NCI-H146 (cell line): ENCODE measurements at places on chromosomes 1 and 21.

DNA sequence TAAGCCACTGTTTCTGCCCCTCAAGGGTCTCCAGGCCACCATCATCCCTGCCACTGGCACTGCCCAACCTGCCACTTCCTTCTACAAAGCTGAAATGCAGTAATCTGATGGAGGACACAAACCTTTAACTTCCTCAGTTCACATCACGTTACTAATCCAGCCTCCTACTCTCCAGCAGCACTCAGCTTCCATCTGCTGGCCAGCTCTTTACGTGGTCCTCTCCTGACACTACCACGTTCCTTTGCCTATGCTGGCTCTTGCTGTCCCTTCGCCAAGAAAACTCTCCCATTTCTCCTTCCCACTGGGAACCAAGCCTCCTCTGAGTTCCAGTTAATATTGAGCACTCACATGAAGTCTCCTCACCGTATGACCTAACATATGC is 124.0 kb downstream of the EDEM3 start:
- no peak for DNase-seq

GRCh38 chr1:243253211-243253925 is 1.7 kb downstream of the CEP170 start:
- DNase-seq: peak; percentile 28

GRCh38 chr1:245965398-245965797 is 541.7 kb downstream of the SMYD3 start:
- DNase-seq: no peak

DNA sequence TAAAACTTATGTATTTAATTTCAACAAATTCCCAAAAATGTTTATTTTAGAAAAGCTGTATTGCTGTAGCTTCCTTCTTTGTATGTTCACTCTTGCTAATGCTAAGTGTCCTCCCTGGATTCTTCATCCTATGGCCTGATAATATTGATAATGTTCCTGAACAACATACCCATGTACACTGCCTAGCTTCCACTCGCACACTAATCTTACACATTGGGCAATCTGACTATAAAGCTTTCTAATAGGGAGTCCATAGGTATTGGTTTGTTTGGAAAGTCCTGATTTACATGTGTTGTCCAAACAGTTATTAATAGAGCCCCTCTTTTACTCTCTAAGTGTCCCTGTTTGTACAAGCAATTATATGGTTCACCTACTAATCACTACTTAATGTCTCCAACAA is 783 bp downstream of the F13B start:
- no peak for DNase-seq

DNA sequence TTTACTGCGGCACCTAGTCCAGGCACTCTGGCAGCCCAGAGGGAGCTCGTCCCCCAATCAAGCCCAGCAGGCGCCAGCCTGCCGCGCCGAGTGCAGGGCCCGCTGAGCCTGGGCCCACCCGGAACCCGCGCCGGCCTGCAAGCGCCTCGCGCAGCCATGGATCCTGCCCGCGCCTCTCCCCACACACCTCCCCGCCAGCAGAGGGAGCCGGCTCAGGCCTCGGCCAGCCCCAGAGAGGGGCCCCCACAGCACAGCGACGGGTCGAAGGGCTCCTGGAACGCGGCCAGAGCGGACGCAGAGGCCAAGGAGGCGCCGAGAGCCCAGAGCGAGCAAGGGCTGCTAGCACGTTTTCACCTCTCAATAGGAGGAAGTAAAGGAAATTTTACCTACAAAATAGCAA is 767.0 kb downstream of the MRPL39 start:
- DNase-seq: no peak

- no peak for DNase-seq
Measured at GRCh38 chr21:36783612-36784374, 84.9 kb downstream of the SIM2 start.

- DNase-seq: no peak
Measured at GRCh38 chr1:79042117-79042516, 35.6 kb upstream of the ADGRL4 start.

GRCh38 chr1:198612471-198613260 is 26.2 kb upstream of the PTPRC start:
- no peak for DNase-seq

- DNase-seq: no peak
Measured at GRCh38 chr1:21278860-21279845, 11.1 kb downstream of the ECE1 start.

DNA sequence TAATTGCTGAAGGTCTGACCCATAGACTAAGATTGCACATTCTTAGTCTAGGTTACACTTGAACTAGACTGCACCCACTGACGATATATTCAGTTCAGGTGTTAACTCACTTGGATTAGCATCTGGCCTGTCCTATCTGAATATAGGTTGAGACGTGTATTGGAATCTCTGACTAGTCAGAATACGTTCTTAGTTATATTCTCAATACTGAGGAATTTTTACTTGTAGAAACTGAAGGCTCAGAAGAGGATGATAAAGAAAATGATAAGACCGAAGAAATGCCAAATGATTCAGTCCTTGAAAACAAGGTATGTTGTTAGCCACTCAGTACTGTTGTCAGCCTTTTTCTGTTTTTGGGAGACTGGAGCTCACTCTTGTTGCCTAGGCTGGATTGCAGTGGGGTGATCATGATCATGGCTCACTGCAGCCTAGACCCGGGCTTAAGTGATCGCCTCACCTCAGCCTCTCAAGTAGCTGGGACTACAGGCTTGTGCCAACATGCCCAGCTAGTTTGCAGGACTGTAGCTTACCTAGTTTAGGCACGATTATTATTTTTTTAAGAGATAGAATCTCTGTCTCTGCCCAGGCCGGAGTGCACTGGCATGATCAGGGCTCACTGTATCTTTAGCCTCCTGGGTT is 10.8 kb downstream of the CCDC17 start:
- DNase-seq: no peak

DNA sequence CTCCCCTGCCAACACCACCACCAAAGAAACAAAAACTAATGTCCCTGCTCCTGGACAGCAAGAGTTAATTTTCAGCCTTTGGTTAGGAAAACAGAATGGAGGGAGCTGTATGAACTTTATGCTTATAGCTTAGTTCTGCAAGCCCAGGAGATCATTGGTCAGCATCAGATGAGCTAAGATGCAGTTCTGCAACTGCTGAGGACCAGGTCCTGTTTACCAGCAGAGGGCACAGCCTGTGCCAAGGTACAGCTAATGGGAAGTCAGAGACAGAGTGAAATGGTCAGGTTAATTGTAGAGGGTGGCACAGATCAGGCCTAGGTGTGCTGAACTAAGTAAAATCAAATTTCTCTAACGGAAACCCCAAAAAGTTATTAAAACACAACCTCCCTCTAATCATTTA is 161.3 kb downstream of the ROR1 start:
- no peak for DNase-seq

- DNase-seq: no peak
Measured at GRCh38 chr1:110245876-110246620, 35.9 kb downstream of the KCNC4 start.

DNA sequence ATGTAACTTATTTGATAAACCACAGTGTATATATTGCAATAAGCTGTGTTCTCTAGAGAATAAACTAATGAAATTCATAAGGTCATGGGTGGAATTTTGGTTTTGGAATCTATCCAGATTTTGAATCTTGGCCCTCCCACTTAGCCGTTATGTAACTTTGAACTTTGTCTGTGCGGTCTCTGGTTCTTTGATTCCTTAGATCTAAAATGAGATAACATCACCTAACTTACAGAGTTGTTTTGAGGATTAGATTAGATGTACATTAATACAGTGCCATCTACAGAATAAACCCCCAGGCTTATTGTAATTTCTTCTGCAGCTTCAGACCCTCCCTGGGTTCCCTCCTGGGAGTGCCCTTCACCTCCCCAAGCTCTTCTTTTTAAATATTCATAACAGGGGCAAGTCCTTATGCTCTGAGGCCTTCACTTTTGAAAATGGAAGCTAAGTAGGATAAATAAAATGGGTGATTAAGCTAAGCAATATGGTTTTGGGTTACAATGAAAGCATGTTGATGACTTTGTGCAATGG is 124.3 kb downstream of the ATG4C start:
- no peak for DNase-seq

GRCh38 chr1:41626616-41627375 is 142.3 kb upstream of the EDN2 start:
- DNase-seq: no peak

- DNase-seq: no peak
Measured at GRCh38 chr1:78165816-78166215, 120.0 kb downstream of the GIPC2 start.

- DNase-seq: no peak
Measured at GRCh38 chr1:55893155-55893554, 678.0 kb upstream of the USP24 start.

- DNase-seq: no peak
Measured at GRCh38 chr1:96715482-96715881, 6.1 kb upstream of the PTBP2 start.

- no peak for DNase-seq
Measured at GRCh38 chr1:153827168-153827964, 52.2 kb downstream of the SLC27A3 start.

DNA sequence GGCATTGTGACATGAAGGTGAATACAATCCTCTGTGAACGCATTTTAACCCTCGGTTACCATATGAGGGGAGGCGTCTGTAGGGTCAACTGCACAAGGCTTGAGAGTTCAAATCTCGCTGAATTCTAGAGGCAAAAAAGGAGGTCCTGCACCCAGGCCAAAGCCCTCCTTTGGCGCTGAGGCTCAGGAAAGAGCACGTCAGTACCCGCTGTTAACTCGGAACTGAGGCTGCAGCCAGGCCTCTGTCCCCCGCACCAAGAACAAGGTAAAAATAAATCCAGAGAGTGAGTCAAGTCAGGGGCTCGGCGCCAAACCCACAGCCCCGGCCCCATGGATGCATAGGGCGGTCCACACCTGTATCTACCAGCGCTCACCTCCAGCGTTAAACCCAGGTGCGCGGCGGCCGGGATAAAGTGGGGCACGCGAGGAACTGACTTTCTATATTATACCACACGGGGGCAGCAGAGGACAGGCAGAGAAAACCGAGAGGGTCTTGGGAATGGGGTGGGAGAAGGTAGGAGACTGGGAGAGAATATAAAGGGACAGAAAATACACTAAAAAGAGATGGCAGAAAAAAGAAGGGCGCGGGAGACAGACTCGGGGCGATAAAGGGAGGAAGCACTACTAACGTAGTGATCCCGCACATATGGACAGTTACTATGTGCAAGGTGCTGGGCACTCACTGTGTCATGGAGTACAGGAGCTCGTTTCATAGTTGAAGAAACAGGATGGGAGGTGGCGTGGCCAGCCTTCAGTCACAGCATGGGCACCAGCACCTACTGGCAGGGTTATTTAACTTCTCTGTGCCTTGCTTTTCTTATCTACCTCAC is 54.9 kb downstream of the DMRTA2 start:
- peak; percentile 52 for DNase-seq

DNA sequence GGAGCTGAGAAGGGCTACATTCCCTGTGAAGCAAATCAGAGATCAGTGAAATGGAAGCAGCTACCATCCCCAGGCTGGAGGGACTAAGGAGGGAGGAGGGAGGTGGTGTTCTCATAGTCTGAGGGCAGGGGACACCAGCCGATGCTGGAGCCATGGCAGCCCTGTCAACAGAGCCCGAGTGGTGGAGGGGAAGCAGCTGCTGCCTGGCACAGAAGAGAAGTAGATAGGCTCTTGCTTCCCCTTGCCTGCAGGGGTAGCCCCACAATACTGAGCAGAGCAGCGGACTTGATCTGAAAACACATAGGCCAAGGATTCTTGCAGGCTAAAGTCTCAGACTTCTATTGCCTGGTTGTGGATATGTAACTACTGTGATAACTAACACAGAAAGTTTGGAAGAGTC is 255.1 kb downstream of the FGGY start:
- DNase-seq: no peak

DNA sequence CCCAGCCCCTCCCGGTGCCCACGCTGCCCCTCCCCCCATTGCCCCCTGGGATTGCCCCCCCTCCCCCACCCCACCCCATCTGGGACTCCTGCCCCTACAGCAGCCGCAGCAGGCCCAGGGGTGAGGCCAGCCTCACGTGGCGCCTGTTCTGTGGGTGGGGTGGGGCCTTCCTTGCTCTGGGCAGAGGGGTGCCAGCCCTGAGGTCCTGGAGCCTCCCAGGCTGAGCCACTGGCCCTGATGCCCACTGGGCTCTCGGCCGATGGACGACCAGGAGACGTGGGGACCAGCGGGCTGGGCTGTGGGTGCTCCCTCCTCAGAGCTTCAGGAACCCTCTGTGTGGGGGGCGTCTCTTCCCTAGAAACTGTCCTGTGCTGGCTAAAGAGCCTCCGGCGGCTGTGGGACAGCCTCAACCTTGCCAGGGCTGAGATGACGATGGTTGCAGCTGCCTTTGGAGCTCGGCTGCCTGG is 5.8 kb upstream of the C1orf159 start:
- DNase-seq: peak; percentile 43

- DNase-seq: no peak
Measured at GRCh38 chr1:29094433-29094832, 29.3 kb downstream of the TMEM200B start.

DNA sequence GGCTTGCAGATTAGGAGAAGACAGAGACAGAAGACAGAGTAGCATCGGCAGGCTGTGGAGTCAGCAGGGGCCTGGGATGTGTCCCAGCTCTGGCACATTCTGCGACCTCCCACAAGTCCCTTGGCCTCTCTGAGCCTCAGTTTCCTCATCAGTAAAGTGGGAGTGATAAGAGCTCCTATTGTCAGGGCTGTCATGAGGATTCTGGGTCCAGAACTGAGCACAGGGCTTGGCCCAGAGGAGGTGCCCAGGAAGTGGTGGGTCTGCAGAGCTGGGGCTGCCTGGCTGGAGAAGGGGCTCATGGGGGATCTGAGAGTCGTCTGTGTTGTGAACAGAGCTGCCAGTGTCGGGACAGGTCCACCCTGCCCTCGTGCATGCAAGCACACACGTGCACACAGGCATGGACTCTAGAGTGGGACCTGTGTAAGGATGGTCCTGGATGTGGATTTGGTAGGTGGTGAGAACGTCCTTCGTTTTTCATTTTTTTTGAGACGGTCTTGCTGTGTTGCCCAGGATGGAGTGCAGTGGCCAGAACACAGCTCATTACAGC is 262.9 kb downstream of the PTPRU start:
- no peak for DNase-seq

DNA sequence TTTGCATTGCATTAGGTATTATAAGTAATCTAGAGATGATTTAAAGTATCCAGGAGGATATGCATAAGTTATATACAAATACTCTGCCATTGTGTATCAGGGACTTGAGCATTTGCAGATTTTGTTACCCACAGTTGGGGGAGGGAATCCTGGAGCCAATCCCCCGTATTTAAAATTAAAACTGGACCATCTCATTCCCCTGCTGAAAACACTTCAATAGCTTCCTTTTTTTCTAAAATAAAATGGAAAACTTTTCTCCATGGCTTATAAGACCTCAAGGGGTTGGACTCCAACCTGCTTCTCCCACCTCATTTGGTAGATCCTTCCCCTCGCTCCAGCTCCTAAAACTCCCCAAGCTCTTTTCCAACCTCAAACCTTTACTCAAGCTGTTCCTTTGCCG is 10.4 kb upstream of the CD34 start:
- no peak for DNase-seq

DNA sequence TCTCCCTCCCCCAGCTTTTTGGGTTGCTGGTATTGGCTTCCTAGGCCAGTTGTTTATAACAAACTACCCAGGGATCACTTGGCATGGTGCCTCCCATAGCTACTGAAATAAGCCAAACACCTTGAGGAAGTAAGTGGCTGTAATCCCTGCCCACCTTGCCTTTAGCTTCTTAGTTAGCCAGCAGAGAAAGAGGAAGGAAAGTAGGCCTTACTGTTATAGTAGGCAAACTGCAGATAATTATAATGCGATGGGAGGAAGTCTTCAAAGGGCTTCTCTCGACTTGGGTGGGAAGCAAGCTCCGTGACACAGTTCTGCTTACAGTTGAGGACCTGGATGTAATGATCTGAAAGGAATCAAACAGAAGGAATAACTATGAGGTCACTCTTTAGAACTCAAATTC is 8.2 kb downstream of the P3H1 start:
- DNase-seq: no peak

GRCh38 chr21:46110499-46111192 is 12.7 kb downstream of the COL6A2 start:
- DNase-seq: no peak
